ENCODE measurements at places on chromosomes 7 and 10. TPM values are rescaled to one million over a fixed set of nuclear protein-coding genes. Genes with fewer than 3 reads are reported as not detected.

The WBP1L gene
- polyA plus RNA-seq, result 34.2 TPM

The C10orf120 gene
- not detected for polyA plus RNA-seq

The PVRIG gene
- polyA plus RNA-seq, result 59.1 TPM

The ELN gene
- not detected for polyA plus RNA-seq

The GATA3 gene
- polyA plus RNA-seq, result 0.14 TPM

The PAX2 gene
- polyA plus RNA-seq, result not detected

The BHLHA15 gene
- 1.8 TPM for polyA plus RNA-seq

The RADIL gene
- not detected for polyA plus RNA-seq

The CDC14C gene
- polyA plus RNA-seq, result not detected

The CCDC7 gene
- 14.4 TPM for polyA plus RNA-seq

The ASZ1 gene
- not detected for polyA plus RNA-seq

The CYP3A7 gene
- polyA plus RNA-seq, result not detected

The TCAF2 gene
- polyA plus RNA-seq, result 6.7 TPM

The VAX1 gene
- polyA plus RNA-seq, result not detected

The GRID1 gene
- not detected for polyA plus RNA-seq

The ITGB8 gene
- not detected for polyA plus RNA-seq

The TDRD1 gene
- not detected for polyA plus RNA-seq

The CFAP58 gene
- polyA plus RNA-seq, result not detected

The TMEM184A gene
- polyA plus RNA-seq, result not detected

The ODAD2 gene
- polyA plus RNA-seq, result not detected

The FGF8 gene
- polyA plus RNA-seq, result not detected

The LRRN3 gene
- polyA plus RNA-seq, result 0.09 TPM

The GNG11 gene
- polyA plus RNA-seq, result 1.1 TPM

The APBB1IP gene
- 41.5 TPM for polyA plus RNA-seq

The ASIC3 gene
- polyA plus RNA-seq, result not detected

The EPO gene
- polyA plus RNA-seq, result not detected

The GPR26 gene
- not detected for polyA plus RNA-seq

The RSPH10B gene
- not detected for polyA plus RNA-seq
